ENCODE measurements at places on chromosomes 2 and 18. TPM values are rescaled to one million over a fixed set of nuclear protein-coding genes. Genes with fewer than 3 reads are reported as not detected.
A peak's percentile ranks its signal among the peaks of the same experiment; 100 is the strongest.

DNA sequence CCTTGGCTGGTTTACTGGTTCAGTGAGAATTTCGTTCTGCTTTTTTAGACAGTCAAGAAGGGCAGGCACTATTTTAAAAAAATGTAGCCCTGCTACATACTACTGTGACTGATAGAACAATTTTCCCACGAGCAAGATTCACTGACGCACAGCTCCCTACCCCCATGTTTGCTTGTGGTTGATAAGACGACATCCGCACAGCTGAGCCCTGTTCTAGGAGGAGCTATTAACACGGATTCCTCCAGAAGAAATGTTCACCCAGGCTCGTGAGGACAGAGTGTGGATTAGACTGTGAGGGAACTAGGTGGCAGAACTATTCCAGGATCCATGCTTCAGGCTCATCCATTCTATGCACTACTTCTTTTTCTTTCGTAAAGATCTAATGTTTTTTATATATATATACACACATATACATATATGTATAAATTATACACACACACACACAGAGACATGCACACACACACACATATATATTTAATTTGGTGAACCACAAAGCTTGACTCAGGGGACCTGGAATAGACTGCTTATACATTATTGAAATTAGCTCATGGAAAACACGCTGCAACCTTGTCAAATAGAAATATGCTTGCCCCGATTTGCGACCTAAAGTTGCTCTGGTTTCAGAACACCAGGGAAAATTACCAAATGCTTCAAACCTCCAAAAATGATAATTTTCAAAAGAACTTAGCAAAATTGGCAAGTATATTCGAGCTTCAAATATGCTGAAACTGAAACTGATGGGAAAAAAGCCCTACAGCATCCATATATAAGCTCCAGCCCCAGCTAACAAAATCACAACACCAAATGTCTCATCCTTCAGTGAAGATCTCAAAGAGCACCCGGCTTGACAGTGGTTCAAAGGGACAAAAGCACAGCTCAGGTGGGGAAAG is 370.4 kb downstream of the SOCS6 start:
- DNase-seq: no peak

GRCh38 chr2:88127888-88128653 is at the start of gene FABP1:
TSS of gene FABP1 (minus strand) at chr2:88128062. CDS start at chr2:88128017, 45 bp downstream.
- no peak for DNase-seq

UCN gene
- 1.2 TPM for total RNA-seq

GRCh38 chr18:68288408-68288807 is 426.5 kb downstream of the TMX3 start:
- no peak for DNase-seq

DNA sequence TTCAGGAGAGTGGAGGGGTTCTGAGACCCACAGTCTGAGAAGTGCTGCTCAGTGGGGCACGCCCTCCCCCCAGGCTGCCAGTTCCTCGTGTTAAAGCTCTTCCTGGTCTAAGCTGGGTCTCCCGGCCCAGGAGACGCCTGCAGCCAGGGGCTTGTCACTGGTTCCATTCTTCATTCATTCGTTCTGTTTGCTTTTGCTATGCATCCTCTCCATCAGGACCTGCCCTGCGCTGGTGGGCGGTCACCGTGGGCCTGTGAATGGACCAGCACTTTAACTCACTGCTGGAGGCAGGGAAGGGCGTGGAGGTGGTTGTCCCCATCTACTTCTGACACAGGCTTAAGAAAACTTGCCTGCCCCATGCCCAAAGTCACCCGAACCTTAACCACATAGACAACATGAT is 272.8 kb upstream of the HDAC4 start:
- DNase-seq: no peak

DNA sequence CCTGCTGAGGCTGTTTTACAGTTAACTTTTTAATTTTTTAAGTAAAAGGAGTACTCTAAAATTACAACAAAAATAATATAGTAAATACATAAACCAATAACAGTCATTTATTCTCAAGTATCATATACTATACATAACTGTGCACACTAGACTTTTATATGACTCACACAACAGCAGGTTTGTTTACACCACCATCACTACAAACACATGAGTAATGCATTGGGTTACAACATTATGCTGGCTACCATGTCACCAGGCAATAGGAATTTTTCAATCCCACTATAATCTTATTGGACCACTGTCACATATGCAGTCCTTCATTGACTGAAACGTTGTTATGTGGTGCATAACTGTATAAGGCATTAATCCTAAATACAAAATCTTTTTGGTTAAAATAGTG is 42.5 kb downstream of the RASGRP3 start:
- no peak for DNase-seq

- DNase-seq: no peak
Observed at GRCh38 chr2:109110170-109110569, 18.8 kb upstream of the SH3RF3 start.

- peak; percentile 41 for DNase-seq
Observed at GRCh38 chr18:50507120-50507590, 52.7 kb upstream of the MAPK4 start.

GRCh38 chr2:229124136-229124535 is 147.0 kb downstream of the PID1 start:
- no peak for DNase-seq

RND3 gene
- 251 TPM for total RNA-seq

MAP3K19 gene
- 0.41 TPM for total RNA-seq

MC2R gene
- total RNA-seq: under 0.01 TPM

DNA sequence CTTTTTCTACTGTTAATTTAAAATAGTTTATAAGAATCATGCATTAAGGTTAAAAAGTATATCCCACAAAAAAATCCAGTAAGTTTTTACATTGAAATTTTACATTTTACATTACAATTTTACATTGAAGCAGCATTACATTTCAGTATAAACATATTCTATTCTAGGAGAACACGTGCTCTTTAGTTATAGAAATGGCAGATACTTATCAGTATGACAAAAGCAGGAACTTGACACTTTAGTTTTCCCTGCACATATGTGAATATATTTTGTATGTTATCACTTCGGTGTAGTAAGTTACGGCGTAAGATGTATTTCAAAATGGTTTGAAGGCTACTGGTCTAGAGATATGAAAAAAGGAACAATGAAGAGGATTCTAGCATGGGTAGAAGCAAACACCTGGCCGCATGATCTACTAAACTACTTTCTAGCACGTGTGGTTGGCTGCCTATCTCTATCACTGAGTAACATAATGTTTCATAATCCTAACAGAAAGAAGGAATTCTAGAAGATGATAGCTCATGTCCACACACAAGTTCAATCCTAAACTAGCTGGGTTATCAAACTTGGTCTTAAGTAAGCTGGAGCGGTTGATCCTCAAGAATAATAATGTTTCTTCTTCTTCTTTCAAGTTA is 5.4 kb downstream of the IMMT start:
- DNase-seq: no peak

DNA sequence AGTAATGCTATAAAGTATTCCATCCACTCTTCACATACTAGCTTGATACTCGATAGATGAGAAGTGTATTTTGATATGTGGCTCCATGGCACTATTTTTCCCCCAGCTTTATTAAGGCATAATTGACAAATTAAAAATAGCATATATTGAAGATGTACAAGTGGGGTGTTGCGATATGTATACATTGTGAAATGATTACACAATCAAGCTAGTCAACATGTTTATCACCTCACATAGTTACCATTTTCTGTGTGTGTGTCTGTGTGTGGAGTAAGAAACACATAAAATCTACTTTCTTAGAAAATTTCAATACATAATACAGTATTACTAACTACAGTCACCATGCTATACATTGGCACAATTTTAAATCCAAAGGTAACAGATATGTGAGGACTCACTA is 82.5 kb upstream of the MYT1L start:
- DNase-seq: no peak

ZNF519 gene
- 46.1 TPM for total RNA-seq

GRCh38 chr2:195532628-195533271 is 124.3 kb upstream of the SLC39A10 start:
- no peak for DNase-seq

- no peak for DNase-seq
Observed at GRCh38 chr18:12990641-12990966, 558 bp upstream of the CEP192 start.

SEMA4F gene
- total RNA-seq: 14.7 TPM

- DNase-seq: peak; percentile 81
Observed at GRCh38 chr2:231604101-231604684, 11.5 kb downstream of the TEX44 start.

GRCh38 chr2:212919238-212919637 is 232.2 kb downstream of the IKZF2 start:
- no peak for DNase-seq

VWA3B gene
- total RNA-seq: under 0.01 TPM

DHRS9 gene
- total RNA-seq: 0.82 TPM

DNA sequence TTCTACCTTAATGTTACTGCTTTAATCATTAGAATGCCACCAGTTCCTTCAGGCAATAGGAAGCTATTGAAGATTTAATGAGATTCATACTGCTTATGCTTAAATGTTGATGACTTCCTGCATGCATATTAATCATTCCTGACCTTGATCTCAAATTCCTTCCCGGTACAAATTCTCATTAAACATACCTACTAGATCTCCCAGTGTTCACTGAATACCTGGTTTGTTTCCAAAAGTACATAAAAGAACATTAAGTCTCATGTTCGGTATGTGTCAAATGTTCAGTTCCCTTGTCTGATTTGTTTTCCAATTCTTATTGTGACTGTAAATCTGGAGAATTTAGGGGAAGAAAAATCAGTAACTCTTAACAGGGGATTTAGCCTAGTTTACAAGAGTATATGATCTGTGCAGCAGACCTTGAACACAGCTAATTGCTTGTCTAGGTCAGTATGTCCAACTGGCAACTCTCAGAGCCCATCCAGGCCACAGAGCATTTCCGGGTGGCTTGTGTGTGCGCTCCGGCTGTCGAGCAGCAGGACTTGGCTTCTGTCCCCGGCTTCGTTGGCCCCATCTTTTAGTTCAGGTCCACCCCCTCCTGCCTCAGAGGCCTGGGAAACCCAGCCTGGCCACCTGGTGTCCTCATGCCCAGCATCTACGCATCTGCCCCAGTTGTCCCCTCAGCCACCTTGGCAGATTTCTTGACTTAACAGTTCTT is 13.1 kb downstream of the METAP1D start:
- DNase-seq: no peak

DNA sequence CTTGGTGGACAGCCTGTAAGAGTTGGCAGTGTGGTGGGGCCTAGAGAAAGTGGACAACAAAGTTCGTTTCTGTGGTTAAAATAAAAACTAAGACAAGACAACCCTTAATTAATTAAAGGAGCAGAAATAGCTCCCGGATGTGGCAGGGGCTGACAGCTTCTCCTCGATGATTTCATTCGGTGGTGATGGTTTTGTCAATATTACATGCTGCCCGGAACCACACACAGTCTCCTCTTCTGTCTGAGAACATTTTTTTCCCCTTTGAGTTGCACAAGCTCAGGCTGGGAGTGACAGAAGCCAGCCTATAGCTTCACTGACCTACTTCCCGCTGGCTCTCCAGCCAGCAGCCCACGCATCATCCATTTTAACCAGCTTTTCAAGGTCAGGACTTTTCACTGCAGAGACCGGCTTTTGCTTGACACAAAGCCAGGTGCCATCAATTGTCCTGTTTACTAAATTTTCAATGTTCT is 378.8 kb downstream of the SLC4A3 start:
- no peak for DNase-seq

DNA sequence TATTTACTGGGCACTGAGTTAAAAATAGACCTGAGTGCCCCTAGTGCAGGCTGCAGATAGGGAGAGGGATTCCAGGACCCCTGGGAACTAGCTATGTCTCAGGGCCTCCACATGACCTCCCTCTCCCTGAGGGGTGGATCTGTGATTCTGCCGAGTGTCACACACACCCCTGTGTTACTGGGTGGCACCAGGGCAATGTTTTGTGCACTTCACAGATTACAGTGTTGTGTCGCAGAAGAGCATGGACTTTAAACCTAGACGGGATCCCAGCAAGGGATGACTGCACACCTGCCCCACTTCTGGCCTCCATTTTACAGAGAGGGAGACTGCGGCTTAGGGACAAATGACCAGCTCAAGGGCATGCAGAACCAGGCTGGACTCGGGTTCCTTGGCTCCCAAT is 65.6 kb downstream of the ZFP36L2 start:
- no peak for DNase-seq

DNA sequence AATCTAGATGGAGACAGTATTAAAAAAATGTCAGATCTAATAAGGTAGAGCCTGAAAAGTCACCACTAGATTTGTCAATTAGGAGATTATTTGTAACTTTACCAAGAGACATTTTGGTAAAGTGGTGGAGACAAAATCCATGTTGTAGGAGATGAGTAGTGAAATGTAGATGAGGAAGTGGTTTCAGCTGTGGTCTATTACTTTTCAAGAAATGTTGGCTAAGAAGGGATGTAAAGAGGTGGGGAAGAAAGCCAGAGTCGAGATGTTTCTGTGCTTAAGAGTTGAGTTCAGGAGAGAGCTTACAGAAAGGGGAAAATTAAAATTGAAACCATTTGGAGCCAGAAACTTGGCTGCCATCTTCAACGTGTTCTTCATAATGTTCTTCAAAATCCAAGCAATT is 22.2 kb downstream of the ACVR2A start:
- DNase-seq: no peak

GRCh38 chr2:25980076-25980887 is 2.0 kb downstream of the KIF3C start:
- no peak for DNase-seq

AKAIN1 gene
- total RNA-seq: 4.5 TPM

GRCh38 chr18:73647391-73647790 is 500.2 kb downstream of the FBXO15 start:
- no peak for DNase-seq

GRCh38 chr18:48186861-48187260 is 222.3 kb downstream of the ZBTB7C start:
- DNase-seq: no peak

GRCh38 chr18:50902797-50903196 is 23.9 kb downstream of the ME2 start:
- no peak for DNase-seq

SLC8A1 gene
- total RNA-seq: 187 TPM

GCG gene
- 0.41 TPM for total RNA-seq

CFC1 gene
- 0.41 TPM for total RNA-seq

- DNase-seq: no peak
Observed at GRCh38 chr2:36658277-36658748, 38.2 kb upstream of the VIT start.

Measured in frontal cortex (tissue), 4 donors.